ENCODE measurements at places on chromosomes 1 and 21. TPM values are rescaled to one million over a fixed set of nuclear protein-coding genes. Genes with fewer than 3 reads are reported as not detected.

Gene RABGGTB
- total RNA-seq: 151 TPM

DNA sequence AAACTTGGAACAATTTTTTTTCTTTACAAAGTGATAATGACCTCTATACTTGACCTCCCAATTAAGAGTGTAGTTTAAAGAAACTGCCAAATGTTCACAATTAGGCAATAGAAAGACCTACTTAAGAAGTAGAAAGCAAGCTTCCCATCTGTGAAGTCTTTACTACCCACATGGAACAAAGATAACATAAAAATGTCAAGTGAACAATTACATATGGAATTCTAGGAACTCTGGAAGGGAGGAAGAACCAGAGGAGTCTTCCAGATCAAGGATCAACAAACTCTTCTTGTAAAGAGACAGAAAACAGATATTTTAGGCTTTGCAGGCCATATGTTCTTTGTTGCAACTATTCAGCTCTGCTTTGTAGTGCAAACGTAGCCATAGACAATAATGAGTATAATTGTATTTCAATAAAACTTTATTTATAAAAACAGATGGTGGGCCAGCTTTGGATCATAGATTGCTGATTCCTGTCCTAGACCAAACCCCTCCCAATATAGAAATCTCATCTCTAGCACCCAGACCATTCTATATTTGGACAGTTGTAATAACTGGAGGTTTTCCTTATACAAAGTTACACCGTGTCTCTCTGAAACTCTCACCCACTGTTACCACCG, 68.4 kb upstream of the MAGI3 start:
- DNase-seq: no peak

- DNase-seq: peak; percentile 59
These were observed 143.2 kb downstream of the KCTD3 start for GRCh38 chr1:215710036-215710898.

GRCh38 chr1:169288011-169288414, 79.6 kb downstream of the NME7 start:
- DNase-seq: no peak

Gene PPM1J
- total RNA-seq: 13.2 TPM

Gene ADCY10
- not detected for total RNA-seq

DNA sequence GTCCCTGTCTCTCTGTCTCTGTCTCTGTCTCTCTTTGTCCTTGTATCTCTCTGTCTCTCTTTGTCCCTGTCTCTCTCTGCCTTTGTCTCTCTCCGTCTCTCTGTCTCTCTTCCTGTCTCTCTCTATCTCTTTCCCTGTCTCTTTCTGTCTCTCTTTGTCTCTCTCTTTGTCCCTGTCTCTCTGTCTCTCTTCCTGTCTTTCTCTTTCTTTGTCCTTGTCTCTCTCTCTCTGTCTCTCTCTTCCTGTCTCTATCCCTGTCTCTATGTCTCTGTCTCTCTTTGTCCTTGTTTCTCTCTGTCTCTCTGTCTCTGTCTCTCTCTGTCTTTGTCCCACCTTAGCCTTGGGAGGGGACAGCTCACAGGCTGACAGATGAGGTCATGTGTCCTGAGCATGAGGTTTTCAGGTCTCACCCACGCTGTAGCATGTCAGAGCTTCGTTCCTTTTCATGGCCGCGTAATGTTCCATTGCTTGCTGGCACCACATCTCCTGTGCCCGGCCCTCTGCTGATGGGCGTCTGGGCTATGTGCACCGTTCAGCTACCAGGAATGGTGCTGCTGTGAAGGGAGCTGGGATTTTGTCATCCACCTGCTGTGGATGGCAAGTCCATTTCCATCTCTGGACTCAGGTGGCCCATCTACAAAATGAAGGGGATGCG, 27.6 kb downstream of the TP73 start:
- DNase-seq: no peak

GRCh38 chr1:201143726-201144635, 10.3 kb downstream of the TMEM9 start:
- DNase-seq: no peak

Gene NENF
- 28.4 TPM for total RNA-seq

GRCh38 chr21:45019887-45020537, 54.4 kb upstream of the ADARB1 start:
- no peak for DNase-seq

Gene ATAD3C
- total RNA-seq: 7.5 TPM

Gene PCNX2
- 45.1 TPM for total RNA-seq

DNA sequence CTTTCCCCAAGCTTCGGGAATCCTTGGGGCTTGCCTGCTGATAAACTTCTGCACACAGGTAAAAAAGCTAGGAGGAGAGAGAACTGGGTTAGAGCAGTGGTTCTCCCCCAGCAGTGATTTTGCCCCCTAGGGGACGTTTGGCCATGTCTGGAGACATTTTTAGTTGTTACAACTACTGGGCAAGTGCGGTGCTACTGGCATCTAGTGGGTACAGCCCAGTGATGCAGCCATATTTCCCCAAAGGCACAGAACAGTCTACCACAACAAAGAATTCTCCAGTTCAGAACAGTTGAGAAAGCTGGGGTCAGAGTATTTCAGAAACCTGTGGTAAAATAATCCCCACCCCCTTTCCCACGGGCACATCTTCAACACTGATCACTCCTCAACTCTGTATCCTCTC, 41.3 kb downstream of the LRRC71 start:
- DNase-seq: no peak

GRCh38 chr1:32753532-32754316, 51.2 kb upstream of the SYNC start:
- DNase-seq: peak; percentile 91

DNA sequence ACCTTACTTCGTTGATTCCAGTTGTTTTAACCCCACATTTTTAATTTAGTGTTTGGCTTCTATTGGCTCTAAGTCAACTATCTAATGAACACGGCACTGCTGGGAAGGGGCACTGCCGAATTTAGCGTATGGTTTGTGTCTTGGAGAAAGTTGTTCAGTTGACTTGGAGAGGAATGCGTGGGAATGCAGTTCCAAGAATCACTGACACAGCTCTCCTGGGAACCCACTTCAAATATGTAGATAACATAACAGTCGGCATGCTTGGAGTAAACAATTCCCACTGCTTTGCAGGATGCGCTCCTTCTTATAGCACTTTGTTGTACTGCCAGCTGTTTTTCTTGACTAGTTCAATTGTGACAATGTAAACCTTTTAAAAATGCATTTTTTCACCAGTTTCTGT, 104.3 kb downstream of the RYR2 start:
- no peak for DNase-seq

DNA sequence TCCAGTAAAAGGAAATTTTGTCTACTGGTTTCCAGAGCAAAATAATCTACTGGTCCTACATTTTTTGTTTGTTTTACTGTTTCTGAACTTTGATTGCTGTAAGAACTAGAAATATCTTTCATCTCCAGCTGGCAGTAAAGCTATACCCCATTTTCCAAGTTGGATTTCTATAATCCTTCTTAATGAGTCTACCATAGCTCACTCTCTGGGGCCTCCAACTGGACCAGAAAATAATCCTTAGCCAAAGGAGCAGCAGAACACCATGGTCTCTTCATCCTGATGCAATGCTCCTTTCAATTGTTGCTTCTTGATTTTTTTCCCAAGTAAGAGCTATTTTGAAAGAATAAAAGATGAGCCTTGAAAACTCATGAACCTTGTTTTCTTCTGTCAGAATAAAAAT, 110.0 kb upstream of the COL11A1 start:
- no peak for DNase-seq

- DNase-seq: peak; percentile 84
These were observed 5.6 kb upstream of the KCNA10 start for GRCh38 chr1:110524311-110525248.

DNA sequence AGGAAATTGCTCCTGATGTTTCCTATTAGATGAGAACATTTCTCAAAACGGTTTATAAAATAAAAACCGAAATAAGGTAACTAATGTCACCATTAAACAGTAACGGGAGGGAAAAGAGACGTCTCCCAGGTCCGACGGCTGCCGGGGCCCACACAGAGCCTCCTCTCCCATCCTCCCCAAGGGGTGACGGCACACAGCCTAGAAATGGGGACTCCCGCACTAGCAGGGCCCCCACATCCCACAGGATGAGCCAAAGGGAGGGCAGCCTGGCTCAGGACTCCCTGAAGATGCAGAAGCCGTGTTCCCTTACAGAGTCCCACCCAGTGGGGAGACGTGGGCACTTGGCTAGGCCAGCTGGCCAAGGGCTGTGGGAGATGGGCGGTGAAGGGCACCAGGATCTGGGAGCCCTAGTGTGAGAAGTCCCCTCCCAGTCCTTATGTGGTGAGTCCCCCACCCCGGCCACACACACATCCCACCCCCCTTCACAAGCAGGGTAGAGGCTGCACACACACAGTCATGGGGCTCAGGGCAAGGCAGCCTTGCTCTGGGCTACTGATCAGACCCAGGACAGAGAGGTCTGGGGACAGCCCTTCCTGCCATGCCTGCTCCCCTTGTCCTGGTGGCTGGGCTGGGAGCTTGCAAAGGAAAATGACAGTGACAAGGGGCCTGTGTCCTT, 3.3 kb downstream of the KRTAP10-3 start:
- DNase-seq: no peak

DNA sequence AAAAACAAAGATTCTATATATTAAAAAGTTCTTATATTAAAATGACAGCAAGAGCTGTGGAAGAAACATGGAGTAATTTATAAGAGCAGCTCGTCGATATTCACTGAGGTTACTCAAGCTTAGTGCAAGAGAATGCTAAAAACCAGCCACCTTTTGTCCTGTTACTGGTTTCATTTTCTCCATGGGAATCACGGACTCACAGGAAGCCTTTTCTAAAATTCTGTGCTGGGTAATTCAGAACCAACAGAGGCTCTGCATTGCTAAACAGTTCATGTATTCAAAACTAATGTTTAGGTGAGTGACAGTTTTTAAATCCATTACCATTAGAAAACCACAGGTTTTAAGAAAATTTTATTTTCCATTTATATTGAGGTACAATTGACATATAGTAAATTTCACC, 147.8 kb upstream of the MAP1LC3C start:
- DNase-seq: no peak

GRCh38 chr1:203954788-203955552, 93.6 kb downstream of the SNRPE start:
- no peak for DNase-seq

Gene PPP1R12B
- 8.1 TPM for total RNA-seq

GRCh38 chr1:181448461-181448860, 34.9 kb upstream of the CACNA1E start:
- DNase-seq: no peak

Gene L1TD1
- 423 TPM for total RNA-seq

Gene C1orf56
- total RNA-seq: 4.8 TPM

GRCh38 chr21:41470054-41470453, 37.9 kb downstream of the TMPRSS2 start:
- no peak for DNase-seq

Measured in H9 (cell line).